Chondrocyte (in vitro differentiated cells): ENCODE measurements at places on chromosomes 13 and 19. TPM values are rescaled to one million over a fixed set of nuclear protein-coding genes. Genes with fewer than 3 reads are reported as not detected.
A peak's percentile ranks its signal among the peaks of the same experiment; 100 is the strongest.

DNA sequence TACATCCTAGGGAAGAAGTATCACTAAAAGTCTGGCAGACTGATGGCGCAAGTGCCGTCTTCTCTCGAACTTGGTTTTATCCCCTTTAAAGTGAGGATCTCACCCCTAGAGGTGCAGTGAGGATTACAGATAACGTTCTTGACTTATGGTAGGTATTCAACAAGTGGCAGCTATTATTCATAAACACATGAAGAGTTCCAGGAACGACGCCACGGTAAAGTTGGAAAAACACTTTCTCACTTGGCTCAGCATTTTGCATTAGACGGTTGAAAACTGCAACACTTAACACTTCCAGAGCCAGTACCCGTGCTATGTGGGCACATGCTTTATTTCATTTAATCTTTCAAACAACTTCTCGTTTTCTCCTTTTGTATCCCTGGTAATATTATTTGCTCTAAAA, 8.7 kb downstream of the PROZ start:
- peaks cover 8% of the 10 kb centered on the region for H3K27me3 ChIP-seq
- H3K4me1 ChIP-seq, result peaks cover 14% of the 10 kb centered on the region
- H3K4me3 ChIP-seq, result no peak overlapping the region

DNA sequence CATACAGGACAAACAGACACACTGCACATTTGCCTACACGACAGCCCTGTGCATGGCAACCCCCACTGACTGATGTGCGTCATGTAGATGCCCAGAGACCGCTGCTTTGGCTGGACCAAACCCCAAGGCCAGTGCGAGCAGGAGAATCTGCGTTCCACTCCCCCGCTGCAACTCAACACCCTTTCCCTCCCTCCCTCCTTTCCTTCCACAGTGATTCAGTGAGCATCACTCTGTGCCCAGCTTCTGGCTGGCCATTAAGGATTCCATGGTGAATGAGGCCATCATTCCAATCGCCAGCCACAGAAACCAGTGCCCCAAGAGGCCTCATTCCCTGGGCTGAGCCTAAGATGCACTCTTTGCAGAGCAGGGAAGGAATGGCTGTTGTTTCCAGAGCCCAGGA, 61.6 kb downstream of the GSX1 start:
- H3K27me3 ChIP-seq, result peaks cover 19% of the 10 kb centered on the region
- no peak overlapping the region for H3K27ac ChIP-seq
- H3K4me3 ChIP-seq, result no peak overlapping the region
- H3K4me1 ChIP-seq, result no peaks in the 10 kb centered on the region
- DNase-seq, result no peak

DNA sequence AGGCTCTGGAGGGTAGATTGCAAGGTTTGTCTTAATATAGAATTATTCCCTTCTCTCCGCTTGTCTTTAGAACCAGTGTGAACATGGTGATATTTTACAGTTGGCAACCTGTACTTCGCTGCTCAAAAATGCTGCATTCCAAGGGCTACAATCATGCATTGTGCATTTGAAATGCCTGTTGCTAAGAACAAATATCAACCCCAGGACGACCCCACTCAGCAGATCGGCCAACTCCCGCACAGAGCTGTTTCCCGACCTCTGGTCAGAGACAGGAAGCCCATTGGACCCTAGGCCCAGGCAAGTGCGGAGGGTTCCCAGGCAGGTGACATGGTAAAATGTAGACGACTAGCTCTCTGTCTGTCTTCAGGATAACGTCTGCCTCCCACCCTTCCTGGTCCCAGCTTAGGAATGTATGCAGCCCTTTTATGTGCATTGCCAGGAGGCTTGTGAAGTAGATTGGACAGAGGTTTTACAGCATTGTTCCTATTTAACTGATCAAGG, 263.5 kb downstream of the FOXO1 start:
- H3K4me3 ChIP-seq, result peak overlapping the region; percentile 60
- peaks cover 50% of the 10 kb centered on the region for H3K4me1 ChIP-seq
- no peak for DNase-seq

DNA sequence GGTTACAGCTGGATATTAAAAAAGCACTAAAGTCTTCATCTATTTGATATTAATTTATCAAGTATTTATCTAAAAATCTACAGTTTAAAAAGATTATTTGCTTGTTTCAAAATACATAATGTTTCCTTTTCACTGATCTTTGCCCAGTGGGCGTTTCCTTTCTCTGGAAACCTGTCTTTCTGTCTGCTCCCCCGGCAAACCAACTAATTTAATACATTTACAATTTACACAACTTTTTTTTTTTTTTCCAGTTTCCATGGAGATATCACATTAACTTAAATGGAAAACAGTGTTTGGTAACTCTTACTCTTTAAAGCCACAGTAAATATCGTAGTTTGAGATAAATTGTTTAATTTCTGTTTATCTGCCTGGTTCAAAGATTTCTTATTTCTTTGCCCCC, 5.3 kb downstream of the GPC6 start:
- no peaks in the 10 kb centered on the region for H3K27me3 ChIP-seq
- peak overlapping the region; percentile 15 for H3K27ac ChIP-seq
- H3K4me1 ChIP-seq, result peaks cover 57% of the 10 kb centered on the region

The URI1 gene
- 42.0 to 50.4 TPM (median 49.4 TPM) in 3 replicates for total RNA-seq

GRCh38 chr13:109699628-109700071, 86.7 kb downstream of the IRS2 start:
- peaks cover 27% of the 10 kb centered on the region for H3K4me1 ChIP-seq
- no peak for DNase-seq
- H3K27me3 ChIP-seq, result no peaks in the 10 kb centered on the region
- H3K4me3 ChIP-seq, result no peak overlapping the region

DNA sequence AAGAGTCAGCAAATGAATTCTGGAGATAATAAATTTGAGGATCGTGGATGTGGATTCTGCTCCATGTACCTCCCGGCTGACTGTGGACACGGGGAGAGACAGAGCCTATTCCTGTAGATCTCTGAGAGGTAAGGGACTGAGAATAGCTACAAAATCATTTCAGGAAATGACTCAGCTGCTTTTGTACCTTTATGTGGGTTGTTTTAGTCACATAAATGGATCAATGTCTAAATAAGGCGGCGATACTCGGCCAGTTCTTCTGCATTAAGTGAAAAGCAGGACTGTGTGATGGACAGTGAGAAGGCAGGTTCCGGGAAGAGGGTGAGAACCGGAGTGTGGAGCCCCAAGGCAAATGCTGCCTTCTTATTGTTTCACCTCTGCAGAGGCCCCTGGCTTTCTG, 128.1 kb downstream of the EFNB2 start:
- H3K27ac ChIP-seq, result no peak overlapping the region
- peaks cover 5% of the 10 kb centered on the region for H3K4me1 ChIP-seq
- H3K4me3 ChIP-seq, result no peak overlapping the region
- no peaks in the 10 kb centered on the region for H3K36me3 ChIP-seq
- no peaks in the 10 kb centered on the region for H3K27me3 ChIP-seq

DNA sequence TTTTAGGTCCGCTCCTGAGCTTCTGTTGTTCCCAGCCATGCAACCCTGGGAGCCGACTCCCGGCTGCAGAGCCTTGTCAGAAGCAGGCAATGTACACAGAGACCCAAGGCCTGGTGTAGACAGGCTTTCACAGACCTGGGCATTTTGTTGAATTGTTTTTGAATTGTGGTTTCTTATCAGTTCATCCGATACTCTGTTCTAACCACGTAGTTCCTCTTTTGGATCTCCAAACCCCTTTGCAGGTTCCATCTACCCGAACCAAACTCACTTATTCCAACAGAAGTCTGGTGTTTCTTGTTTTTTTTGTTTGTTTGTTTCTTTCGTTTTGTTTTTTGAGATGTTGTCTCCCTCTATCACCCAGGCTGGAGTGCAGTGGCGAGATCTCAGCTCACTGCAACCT, 6.3 kb upstream of the NLRP2 start:
- no peaks in the 10 kb centered on the region for H3K4me1 ChIP-seq
- H3K27me3 ChIP-seq, result no peaks in the 10 kb centered on the region
- H3K36me3 ChIP-seq, result no peaks in the 10 kb centered on the region
- no peak overlapping the region for H3K27ac ChIP-seq
- no peak overlapping the region for H3K4me3 ChIP-seq
- no peak for DNase-seq

DNA sequence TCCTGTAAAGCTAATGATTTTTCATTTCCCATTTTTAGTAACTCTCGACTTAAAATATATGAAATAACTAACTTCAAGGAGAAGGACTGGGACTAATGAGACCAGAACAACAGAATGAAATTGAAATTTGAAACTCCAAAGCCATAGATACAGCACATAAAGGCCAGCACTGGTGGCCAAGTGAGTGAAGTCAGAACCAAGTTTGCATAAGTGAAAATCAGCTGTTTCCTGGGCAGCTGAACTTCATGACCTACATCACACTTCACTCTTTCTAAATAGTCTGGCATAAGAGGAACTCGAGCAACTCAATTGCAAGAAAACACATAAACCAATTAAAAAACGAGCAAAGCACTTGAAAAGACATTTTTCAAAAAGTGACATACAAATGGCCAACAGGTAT, 84.5 kb downstream of the DCLK1 start:
- H3K27ac ChIP-seq, result no peak overlapping the region
- H3K4me3 ChIP-seq, result no peak overlapping the region
- no peaks in the 10 kb centered on the region for H3K4me1 ChIP-seq
- peaks cover 17% of the 10 kb centered on the region for H3K27me3 ChIP-seq

The GET3 gene
- total RNA-seq, result 44.2 to 57.0 TPM (median 48.8 TPM) in 3 replicates

GRCh38 chr13:32041429-32041828, 9.9 kb downstream of the FRY start:
- peaks cover 11% of the 10 kb centered on the region for H3K36me3 ChIP-seq
- DNase-seq, result no peak
- H3K4me3 ChIP-seq, result no peak overlapping the region
- peaks cover 55% of the 10 kb centered on the region for H3K4me1 ChIP-seq
- H3K27me3 ChIP-seq, result no peaks in the 10 kb centered on the region

GRCh38 chr19:6138066-6138465, 2.6 kb downstream of the ACSBG2 start:
- no peaks in the 10 kb centered on the region for H3K27me3 ChIP-seq
- no peaks in the 10 kb centered on the region for H3K36me3 ChIP-seq
- no peaks in the 10 kb centered on the region for H3K4me1 ChIP-seq

GRCh38 chr13:23966691-23967615, 69.7 kb upstream of the C1QTNF9B start:
- no peak for DNase-seq
- H3K4me1 ChIP-seq, result peaks cover 5% of the 10 kb centered on the region
- H3K27me3 ChIP-seq, result no peaks in the 10 kb centered on the region

DNA sequence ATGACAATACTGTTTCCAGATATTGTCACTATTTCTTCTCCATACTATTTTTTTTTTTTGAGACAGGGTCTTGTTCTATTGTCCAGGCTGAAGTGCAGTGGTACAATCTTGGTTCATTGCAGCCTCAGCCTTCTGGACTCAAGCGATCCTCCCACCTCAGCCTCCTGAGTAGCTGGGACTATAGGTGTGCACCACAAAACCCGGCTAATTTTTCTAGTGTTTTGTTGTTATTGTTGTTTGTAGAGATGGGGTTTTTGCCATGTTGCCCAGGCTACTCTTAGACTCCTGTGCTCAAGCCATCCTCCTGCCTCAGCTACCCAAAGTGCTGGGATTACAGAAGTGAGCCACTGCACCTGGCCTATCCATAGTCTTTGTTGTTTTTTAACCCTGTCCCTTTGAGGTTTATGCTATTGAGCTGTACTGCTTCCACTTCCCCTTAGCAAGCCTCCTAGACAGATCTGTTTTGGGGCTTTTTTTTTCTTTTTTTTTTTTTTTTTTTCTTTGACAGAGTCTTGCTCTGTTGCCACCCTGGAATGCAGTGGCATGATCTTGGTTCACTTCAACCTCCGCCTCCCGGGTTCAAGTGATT, 27.6 kb upstream of the MAP3K10 start:
- H3K27ac ChIP-seq, result no peak overlapping the region
- peaks cover 3% of the 10 kb centered on the region for H3K27me3 ChIP-seq
- no peak overlapping the region for H3K4me3 ChIP-seq
- no peaks in the 10 kb centered on the region for H3K36me3 ChIP-seq

- H3K36me3 ChIP-seq, result no peaks in the 10 kb centered on the region
- no peak overlapping the region for H3K27ac ChIP-seq
- H3K27me3 ChIP-seq, result peaks cover 34% of the 10 kb centered on the region
- no peak for DNase-seq
- peaks cover 6% of the 10 kb centered on the region for H3K4me1 ChIP-seq
Measured at GRCh38 chr13:25473864-25474263, 102.1 kb downstream of the ATP8A2 start.

The ETV2 gene
- 1.5 to 1.7 TPM (median 1.6 TPM) in 3 replicates for total RNA-seq

The MEDAG gene
- 2.8 to 21.0 TPM (median 19.0 TPM) in 3 replicates for total RNA-seq

DNA sequence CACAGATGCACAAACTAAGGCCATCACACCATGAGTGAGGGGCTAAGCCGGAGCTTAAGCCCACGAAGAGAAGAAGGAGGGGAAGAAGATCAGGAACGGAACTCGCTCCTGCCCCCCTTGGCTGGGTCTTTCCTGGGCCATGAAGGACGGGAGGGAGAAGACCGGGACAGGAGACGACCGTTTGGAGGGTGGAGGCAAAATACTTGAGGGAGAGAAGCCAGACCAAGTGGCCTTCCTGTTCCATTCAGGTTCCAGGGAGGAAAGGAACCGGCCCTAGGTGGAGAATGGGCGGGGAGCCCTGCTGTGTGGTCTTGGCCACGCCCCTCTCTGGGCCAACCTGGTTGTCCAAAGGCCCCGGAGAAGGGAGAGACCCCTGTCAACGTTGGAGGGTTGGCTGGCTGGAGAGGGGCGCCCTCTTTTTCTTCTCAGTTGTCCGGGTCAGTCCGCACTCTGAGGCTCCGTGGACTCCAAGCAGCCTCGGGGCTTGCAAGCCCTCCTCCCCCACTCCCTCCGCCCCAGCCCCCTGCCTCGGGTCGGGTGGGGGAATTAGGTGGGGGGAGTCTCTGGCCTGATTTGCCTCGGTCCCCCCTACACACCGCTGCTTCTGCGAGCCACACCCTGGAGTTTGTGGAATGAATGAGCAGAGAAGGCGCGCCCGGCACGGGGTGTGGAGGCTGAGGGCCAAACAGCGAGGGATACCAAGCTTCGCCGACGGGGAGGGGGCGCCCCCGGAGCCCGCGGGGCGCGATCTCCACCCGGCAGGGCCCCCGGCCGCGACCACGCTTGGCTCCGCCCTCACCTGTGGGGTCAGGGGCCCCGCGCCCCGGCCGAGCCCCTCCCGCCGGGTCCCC, 757 bp downstream of the FBN3 start:
- H3K36me3 ChIP-seq, result peaks cover 2% of the 10 kb centered on the region
- DNase-seq, result no peak
- peak overlapping the region; percentile 53 for H3K4me3 ChIP-seq
- H3K27ac ChIP-seq, result no peak overlapping the region
- H3K27me3 ChIP-seq, result peaks cover 39% of the 10 kb centered on the region

The ZNF549 gene
- 6.8 to 7.4 TPM (median 7.1 TPM) in 3 replicates for total RNA-seq

The SHC2 gene
- total RNA-seq, result 26.9 to 50.9 TPM (median 47.8 TPM) in 3 replicates

The ZIC2 gene
- total RNA-seq, result 26.4 to 55.8 TPM (median 30.6 TPM) in 3 replicates

GRCh38 chr19:35949131-35949530, 13.0 kb downstream of the LRFN3 start:
- no peaks in the 10 kb centered on the region for H3K27me3 ChIP-seq
- H3K4me1 ChIP-seq, result no peaks in the 10 kb centered on the region
- no peak overlapping the region for H3K4me3 ChIP-seq
- no peak overlapping the region for H3K27ac ChIP-seq

GRCh38 chr13:110780422-110780821, 66.9 kb downstream of the ING1 start:
- H3K27me3 ChIP-seq, result no peaks in the 10 kb centered on the region
- H3K36me3 ChIP-seq, result peaks cover 7% of the 10 kb centered on the region
- no peak overlapping the region for H3K4me3 ChIP-seq
- H3K27ac ChIP-seq, result peak overlapping the region; percentile 32

The CRYL1 gene
- 14.8 to 17.7 TPM (median 17.0 TPM) in 3 replicates for total RNA-seq

- peaks cover 3% of the 10 kb centered on the region for H3K36me3 ChIP-seq
- H3K27ac ChIP-seq, result peak overlapping the region; percentile 33
- peaks cover 23% of the 10 kb centered on the region for H3K4me1 ChIP-seq
- no peak for DNase-seq
- no peak overlapping the region for H3K4me3 ChIP-seq
Measured at GRCh38 chr13:97030705-97031452, 36.6 kb upstream of the OXGR1 start.
